Activated CD4-positive, alpha-beta T cell treated with anti-CD3 and anti-CD28 coated beads, Interleukin-10, Interleukin-2, amounts not matched to agents 100 ng/mL and 50 ng/mL, durations not matched to agents 16 hours and 8 hours (primary cell): ENCODE measurements at places on chromosomes 5 and 9.

DNA sequence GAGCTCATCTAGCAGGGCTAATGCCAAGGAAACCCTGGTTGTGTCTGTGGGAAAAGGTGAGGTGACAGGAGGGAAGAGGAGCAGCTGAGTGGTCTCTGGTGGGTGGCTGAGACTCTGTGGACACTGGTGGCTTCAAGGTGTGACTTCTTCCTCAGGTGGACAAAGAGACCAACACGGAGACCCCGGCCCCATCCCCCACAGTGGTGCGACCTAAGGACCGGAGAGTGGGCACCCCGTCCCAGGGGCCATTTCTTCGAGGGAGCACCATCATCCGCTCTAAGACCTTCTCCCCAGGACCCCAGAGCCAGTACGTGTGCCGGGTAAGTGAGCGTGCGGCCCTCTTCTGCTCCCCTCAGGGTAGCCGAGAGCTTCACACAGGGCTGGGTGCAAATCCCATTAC, 31.1 kb upstream of the RARS1 start:
- DNase-seq, result no peak

GRCh38 chr5:139431706-139432105, 7.6 kb downstream of the DNAJC18 start:
- no peak for DNase-seq

- no peak for DNase-seq
Measured at GRCh38 chr5:16931334-16932110, 4.6 kb downstream of the MYO10 start.

DNA sequence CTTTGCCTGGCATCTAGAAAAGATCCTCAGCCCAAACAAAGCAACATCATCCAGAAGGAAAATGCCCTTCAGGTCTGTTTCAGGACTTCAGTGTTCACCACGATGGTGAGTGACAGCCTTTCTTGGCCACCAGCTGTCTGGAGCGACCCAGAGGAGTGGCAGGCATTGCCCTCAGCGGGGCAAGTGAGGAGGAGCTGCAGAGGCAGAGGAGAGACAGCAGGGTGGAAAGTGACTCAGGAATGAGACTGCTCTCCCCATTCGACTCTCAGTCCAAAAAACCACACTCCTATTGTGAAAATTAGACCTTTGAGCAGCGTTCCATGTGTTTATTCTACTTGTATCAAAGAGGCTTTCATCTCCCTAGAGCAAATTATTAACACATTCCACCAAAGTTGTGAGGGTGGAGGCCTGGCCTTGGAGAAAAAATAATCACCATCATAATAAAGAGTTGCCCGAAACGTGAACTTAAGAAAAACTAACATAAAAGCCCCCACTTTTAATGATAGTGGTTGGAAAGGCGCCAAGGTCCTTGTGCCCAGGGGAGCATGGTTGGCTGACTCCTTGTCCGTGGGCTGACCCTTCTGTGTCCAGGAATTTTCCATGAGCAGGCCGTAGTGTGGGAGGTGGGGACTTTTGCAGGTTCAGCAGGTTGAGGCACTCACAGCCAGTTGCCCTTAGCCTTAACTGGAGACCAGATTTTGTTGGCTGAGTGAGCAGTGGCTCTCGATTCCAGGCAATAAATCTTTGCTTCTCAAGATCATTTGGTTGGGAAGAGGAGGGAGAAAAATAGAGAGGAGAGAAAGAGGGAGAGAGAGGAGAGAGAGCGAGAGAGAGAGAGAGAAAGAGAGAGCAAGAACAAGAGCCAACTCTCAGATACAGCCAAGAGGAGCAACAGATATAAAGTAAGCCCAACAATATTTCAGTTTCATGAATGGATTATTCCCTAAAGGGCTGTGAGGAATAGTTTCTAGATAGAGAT, 125.9 kb upstream of the ANKRD55 start:
- no peak for DNase-seq

DNA sequence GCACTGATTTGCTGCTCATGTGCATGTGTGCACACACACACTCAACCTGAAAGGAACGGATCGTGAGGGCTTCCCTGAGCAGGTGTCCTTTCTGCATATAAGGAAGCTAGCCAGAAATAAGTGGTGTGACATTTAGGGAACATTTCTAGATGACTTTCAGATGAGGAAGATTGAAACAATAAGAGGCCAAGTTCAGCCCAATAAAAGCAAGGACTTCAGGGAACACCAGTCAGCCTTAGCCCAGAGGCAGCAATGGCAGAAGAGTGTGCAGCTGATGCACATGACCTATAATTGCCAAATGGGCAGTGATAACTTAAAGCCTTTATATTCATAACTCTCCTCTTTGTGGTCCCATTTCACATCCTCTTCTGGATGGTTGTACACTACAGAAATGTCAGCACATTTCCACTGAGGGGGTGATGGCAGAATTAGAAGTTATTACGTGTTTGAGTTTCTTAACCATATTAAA, 255.5 kb downstream of the TRIM32 start:
- DNase-seq, result no peak

- DNase-seq, result no peak
Measured at GRCh38 chr9:126677188-126678084, 63.7 kb downstream of the LMX1B start.

DNA sequence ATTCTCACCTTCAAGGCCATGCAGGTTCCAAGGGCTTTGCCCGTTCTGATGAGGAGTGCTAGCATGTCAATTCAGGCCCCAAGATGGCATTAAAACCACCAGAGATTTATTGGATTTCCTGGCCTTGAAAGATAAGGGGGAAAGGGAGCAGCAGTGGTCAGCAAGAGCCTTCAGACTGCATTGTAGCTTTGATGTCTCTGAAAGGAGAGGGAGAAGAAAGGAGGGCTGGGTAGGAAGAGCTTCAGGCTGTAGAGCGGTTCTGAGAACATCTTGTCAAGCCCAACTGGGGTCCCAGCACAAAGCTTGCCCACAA, 41.8 kb upstream of the FGF1 start:
- no peak for DNase-seq

GRCh38 chr9:86350006-86350760, 4.0 kb downstream of the TUT7 start:
- DNase-seq, result no peak

- no peak for DNase-seq
Measured at GRCh38 chr9:20788526-20789451, 104.7 kb downstream of the FOCAD start.

DNA sequence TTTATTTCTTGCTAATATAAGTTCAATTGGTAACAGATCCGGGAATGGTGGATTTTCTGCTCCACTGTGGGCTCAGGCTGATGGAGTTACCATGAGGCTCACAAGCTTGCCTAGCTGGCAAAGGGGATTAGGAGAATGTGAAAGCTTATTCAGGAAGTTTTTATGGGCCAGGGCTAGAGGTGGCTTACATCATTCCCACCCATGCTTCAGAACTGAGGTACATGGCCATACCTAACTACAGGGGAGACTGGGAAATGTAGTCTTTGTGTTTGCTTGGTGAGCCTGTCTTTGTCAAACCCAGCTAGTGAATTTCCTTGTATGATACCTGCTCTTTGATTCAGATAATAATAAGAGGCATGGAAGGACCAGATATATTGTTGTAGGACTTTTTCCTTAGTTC, 105.9 kb upstream of the DHFR start:
- peak; percentile 26 for DNase-seq

- DNase-seq, result no peak
Measured at GRCh38 chr9:130137641-130138081, 34.5 kb upstream of the NCS1 start.

- no peak for DNase-seq
Measured at GRCh38 chr9:87885484-87886189, 3.0 kb downstream of the SPATA31E1 start.

GRCh38 chr9:78130004-78130403, 98.4 kb upstream of the GNAQ start:
- DNase-seq, result no peak

DNA sequence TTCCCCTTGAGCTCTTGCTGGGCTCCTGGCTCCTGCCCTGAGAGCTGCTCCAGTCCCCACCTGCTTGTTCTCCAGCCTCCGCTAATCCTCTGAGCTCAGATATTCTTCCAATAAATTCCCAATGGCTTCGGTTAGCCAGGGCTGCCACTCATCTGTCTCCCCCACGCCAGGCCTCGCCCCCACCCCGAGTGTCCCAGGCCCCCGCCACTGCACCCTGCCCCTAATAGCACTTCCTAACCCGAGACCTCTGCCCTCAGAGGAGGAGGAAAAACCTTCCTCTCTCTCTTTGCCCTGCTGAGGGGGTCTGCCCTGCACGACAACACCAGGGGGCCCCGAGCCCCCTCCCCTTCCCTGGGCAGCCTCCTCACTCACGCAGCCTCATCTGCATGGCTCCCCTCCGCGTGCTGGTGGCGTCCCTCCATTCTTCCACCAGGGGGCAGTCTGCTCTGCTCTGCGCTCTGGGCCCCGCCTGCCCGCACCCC, 5.4 kb upstream of the LCN15 start:
- DNase-seq, result peak; percentile 61

GRCh38 chr9:137813651-137814415, 63.7 kb upstream of the CACNA1B start:
- DNase-seq, result no peak

- no peak for DNase-seq
Measured at GRCh38 chr5:102986074-102986473, 133.9 kb downstream of the GIN1 start.

GRCh38 chr5:111676466-111676865, 80.5 kb downstream of the NREP start:
- no peak for DNase-seq

DNA sequence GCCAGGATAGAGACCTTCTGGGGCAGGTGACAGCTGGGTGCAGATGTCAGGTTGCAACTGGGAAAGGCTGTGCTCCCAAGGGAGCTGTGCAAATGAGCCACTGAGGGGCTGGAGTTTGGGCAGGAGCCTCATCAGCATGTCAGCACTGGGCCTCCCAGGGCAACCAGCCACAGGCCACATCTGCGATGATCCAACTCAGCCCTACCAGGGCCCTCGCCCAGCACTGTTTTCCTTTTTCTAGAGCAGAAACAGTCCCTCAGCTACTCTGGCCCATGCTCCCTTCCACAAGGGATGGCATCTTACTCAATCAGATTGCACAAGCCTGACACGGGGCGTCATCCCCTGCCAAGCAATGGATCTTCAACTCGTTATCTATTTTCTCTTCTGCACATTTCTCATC, 24.8 kb downstream of the NIPAL4 start:
- DNase-seq, result no peak

DNA sequence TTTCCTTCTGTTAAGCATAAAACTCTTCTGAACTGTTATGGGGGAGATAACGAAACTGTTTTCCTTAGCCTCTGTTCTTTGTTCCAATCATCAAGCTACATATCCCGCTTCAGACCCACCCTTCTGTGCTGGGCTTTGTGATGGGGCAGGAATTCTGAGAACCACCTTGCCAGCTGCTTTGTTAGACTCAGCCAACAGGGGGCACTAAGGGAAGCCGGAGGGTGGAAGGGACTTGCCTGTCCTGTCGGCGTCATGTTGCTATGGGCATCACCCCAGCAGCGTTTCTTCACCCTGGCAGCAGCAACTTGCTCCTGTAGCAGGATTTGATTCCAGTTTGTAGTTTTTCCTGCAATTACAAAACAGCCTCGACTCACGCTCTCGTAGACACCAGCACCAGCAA, 169.1 kb downstream of the CAAP1 start:
- peak; percentile 48 for DNase-seq

DNA sequence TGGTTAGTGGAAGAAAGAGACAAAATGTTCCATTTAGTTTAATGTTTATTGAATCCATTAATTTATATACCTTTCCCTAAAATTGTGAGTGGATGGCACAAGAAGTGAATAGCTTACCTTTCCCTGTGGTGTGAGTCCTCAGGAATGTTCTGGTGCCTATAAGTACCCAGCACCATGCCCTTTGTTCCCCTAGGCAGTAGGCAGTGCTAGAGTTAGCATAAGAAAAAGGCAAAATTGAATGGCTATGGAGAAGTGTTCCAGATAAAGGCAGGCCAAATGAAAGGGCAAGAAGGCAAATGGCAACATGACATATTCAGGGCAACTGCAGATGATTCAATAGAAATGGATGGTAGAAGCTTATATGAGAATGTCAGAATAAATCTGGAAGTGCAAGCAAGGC, 370.8 kb upstream of the PTGER4 start:
- DNase-seq, result no peak

- DNase-seq, result no peak
Measured at GRCh38 chr5:15959370-15960164, 220.0 kb downstream of the MARCHF11 start.

DNA sequence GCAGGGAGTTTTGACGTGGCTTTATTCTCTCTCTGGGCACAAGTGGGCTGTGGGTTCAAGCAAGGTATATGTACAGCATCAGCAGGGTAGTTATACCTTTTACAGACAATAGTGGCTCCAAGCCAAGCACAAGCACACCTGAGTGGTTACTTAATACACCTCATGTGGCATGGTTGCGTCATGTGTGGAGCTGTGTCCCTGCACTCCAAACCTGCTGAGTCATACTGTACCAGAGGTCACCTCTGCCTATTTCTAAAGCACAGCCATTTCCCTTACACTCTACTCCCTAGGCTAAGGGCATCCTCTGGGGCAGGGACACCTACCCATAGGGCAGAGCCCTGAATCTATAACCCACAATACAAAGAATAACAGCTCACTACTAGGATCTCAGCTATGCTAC, 147.3 kb downstream of the OSTF1 start:
- DNase-seq, result no peak

- no peak for DNase-seq
Measured at GRCh38 chr5:77776554-77777206, 541 bp upstream of the TBCA start.

DNA sequence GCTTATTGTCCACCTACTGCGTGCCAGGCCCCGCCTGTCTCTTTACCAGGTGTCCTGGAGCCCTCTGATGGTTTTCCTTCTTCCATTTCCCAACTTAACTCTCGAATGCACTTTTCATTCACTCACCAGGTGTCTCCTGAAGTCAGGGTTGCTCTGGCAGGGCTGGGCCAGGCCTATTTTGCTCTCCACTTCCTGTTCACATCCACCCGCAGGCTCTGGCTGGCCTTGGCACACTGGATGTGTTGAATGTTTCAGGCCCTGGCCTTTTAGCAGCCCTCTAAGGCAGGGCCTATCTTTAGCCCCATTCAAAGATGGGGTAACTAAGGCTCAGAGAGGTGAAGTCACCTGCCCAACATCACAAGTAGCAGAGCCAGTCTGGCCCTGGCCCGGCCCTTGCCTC, 16.4 kb downstream of the LRRC8A start:
- DNase-seq, result no peak

- DNase-seq, result no peak
Measured at GRCh38 chr5:154861946-154862345, 3.5 kb downstream of the CNOT8 start.

- no peak for DNase-seq
Measured at GRCh38 chr9:130823435-130823834, 11.6 kb upstream of the ABL1 start.

GRCh38 chr9:137160716-137161557, 8.9 kb downstream of the LRRC26 start:
- DNase-seq, result no peak

- DNase-seq, result peak; percentile 51
Measured at GRCh38 chr5:100780376-100780870, 122.7 kb downstream of the ST8SIA4 start.
